Amygdala (tissue), 56 donors: ENCODE measurements at places on chromosomes 2 and 18.

DNA sequence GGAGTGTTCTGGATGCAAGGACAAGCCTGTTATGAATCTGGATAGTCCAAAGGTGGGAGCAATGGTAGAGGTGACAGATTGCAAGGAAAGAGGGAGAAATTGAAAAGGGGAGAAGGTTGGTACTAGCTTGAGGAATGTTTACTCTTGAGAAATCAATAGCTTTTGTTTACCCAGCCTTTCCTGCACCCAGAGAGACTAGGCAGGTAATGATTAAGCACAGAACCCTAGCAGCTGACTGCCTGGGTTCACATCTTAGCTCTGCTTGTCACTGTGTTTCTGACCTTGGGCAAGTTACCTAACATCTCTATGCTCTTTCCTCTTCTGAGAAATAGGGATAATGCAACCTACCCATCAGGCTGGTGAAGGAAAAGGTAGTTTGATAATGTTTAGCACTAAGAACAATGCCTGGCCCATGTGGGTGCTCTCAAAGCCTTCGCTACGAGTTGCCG is 178.6 kb downstream of the MGAT5 start:
- no peak for DNase-seq

GRCh38 chr2:168158586-168158985 is 88.8 kb downstream of the STK39 start:
- no peak for DNase-seq

GRCh38 chr2:160630801-160631590 is 137.4 kb upstream of the RBMS1 start:
- no peak for DNase-seq

- no peak for DNase-seq
Observed at GRCh38 chr2:165248238-165248637, 9.0 kb downstream of the SCN2A start.

DNA sequence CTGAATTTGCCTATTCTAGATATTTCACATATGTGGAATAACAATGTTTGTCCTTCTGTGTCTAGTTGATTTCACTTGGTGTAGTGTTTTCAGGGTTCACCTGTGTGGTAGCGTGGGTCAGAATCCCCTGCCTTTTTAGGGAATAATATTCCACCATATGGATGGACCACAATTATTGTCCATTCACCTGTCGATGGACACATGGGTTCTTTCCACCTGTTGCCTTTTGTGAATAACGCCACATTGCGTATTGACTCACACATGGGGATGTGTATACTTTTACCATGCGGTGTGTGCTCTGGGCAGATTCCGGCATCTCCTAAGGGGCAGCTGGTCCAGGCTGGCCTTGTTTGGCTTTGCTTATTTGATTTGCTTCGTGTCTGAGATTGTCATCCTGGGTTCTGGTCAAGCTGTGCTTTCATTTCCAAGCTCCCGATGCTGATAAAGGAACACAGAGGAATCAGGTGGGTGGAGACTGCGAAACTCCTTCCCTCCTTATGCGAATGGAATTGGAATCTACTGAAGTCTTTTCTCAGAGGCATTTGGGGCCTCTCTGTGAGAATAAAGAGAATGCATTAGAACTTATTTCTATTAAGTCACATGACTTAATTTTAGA is 18.9 kb upstream of the ALLC start:
- DNase-seq = no peak

DNA sequence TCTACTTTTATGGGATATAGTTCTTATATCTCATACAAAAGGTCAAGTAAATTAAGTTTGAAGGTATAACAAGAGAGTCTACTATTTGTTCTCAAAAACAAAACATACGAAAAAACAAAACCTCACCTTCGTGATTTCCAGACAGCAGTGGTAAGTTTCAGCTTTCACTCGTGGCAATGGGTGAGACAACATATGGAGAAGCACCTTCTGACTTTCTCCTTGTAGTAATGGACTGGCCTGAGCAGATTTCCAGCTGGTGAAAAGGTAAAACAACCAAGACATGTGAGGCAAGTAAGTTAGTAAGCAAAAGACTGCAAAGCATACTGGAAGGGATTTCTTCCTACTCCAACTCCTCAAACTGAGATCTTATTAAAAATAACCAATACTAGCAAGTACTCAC is 39.6 kb downstream of the RTTN start:
- no peak for DNase-seq

DNA sequence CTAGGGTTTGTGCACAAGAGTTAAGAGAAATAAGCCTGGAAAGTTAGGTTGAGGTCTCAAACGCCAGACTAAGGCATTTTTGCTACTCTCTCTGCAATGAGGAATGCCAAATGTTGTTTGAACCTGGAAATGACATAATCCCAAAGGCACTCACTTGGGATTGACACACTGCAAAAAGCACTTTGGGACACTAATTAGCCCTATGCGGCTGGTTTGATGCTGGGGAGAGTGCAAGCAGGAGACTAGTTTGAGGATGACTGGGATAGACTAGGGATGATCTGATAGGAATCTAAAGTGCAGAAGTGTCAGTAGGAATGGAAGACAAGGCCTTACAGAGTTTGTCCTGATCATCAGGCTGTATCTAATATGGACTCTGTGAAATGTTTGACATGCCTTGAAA is 469.0 kb downstream of the SLC4A3 start:
- DNase-seq = no peak

GRCh38 chr2:69768789-69769188 is 26.9 kb downstream of the ANXA4 start:
- no peak for DNase-seq

DNA sequence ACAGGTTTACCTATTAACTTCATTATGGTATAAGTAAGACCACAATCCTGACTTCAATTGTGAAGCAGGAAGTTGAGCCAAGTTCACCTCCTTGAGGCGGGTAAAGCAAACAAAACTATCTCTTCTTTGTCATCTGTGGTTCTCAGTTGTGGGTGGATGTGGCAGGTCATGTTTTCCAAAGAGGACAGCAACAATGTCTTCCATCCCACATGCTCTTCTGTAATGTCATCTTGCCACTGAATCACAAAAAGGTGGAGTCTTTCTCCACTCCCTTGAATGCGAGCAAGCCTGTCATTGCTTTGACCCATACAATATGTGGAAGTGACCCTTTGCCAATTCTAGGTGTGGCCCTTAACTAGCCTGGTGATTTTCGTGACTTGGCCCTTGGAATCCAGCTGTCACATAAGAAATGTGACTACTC is 98.7 kb downstream of the GRB14 start:
- DNase-seq = no peak

DNA sequence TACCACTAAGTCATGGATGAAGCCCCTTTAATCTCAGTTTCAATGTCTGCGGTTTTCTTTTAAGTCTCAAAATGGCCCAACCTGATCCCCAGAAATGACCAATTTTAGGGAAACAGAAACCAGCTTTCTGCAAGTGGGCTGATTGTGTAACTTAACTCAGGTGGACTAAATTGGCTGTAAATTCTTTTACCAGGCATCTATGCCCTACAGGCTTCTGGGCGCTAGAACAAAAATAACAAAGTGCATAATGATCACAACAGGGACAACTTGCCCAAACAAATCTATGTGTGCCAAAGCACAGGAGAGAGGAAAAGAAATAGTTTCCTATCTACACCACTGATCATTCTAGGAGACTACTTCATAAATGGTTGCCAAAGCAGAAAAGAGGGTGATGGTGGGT is 112.3 kb upstream of the SETBP1 start:
- DNase-seq = no peak

DNA sequence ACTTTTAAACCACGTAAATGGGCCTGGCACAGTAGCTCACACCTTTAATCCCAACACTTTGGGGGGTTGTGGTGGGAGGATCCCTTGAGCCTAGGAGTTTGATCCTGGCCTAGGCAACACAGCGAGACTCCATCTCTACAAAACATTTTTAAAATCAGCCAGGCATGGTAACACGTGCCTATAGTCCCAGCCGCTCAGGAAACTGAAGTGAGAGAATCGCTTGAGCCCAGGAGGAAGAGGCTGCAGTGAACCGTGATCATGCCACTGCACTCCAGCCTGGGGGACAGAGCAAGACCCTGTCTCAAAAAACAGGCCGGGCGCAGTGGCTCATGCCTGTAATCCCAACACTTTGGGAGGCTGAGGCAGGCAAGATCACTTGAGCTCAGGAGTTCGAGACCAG is 12.2 kb downstream of the ROCK1 start:
- DNase-seq = no peak

DNA sequence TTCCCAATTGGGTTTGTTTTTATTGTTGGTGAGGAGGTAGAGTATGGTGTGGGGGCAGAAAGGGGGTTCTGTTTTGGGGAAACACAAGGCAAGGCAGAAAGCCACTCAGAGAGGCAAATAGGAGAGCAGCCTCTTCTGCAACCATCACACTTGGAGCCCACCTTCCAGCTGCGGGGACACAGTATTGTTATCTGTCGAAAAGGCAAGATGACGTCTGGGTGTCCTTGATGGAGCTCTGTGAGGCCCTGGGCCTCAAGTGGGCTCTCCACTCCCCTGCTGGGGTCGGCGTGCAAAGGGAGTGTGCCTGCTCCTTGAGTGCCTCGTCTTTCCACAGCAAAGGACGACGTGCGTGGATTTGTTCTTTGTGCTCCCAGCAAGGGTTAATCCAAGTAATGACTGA is 227.6 kb downstream of the ANAPC1 start:
- DNase-seq = no peak

DNA sequence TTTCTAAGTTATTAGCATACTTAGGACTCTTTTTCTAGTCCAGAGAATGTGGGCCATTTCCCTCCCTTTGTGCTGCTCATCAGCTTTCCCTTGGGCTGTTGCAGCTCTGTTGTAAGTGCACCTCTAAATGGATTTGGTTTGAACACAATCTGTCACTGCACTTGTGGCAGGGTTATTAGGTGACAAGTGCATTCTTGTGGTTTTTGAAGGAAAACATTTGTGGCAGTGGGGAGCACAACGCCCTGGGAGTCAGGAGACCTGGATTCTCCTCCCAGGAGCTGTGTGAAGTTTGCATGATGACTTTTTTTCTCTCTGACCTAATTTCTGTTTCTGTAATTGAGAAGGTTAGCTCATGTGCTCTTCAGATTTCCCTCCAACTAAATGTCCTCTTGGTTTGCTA is 630.9 kb upstream of the FAM98A start:
- no peak for DNase-seq

- DNase-seq = no peak
Observed at GRCh38 chr2:211114826-211115455, 558.5 kb downstream of the CPS1 start.

DNA sequence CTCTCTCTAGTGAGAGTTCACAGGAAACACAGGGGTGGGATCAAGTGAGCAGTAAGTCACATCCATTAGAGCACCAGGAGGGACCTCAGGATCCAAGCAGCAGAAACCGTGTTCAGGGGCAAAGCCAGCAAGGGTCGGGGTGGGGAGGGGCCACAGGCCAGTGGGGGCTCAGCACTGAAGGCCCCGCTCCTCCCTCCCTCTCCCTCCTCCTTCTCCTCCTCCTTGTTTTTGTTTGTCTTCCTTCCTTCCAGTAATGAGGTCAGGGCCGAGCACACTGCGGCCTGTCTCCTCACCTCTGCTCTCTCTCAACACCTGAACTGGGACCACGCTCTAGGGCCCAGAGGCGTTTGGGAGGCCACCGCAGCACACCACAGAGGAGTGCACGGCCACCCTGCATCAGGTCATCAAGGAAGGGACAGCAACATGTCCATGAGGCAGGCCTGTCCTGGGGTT is 20.9 kb downstream of the MTERF4 start:
- DNase-seq = no peak

DNA sequence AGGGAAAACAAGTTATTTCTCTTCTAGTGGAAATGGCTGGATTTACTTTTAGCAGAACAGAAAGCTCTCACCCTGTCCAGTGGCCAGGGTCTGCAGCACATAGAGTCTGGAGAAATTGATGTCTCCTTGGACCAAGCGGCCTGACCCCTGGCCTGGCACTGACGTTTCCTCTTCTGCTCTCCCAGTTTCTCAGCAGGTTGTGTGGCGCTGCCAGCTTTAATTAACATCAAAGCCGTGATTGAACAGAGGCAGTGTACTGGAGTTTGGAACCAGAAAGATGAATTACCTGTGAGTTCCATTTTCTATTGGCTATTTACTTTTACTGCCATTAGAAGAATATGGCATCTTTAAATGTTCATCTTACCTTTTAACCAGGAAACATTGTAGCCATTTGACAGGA is 20.9 kb downstream of the CD8A start:
- no peak for DNase-seq

- no peak for DNase-seq
Observed at GRCh38 chr2:8627019-8627691, 54.7 kb upstream of the ID2 start.

DNA sequence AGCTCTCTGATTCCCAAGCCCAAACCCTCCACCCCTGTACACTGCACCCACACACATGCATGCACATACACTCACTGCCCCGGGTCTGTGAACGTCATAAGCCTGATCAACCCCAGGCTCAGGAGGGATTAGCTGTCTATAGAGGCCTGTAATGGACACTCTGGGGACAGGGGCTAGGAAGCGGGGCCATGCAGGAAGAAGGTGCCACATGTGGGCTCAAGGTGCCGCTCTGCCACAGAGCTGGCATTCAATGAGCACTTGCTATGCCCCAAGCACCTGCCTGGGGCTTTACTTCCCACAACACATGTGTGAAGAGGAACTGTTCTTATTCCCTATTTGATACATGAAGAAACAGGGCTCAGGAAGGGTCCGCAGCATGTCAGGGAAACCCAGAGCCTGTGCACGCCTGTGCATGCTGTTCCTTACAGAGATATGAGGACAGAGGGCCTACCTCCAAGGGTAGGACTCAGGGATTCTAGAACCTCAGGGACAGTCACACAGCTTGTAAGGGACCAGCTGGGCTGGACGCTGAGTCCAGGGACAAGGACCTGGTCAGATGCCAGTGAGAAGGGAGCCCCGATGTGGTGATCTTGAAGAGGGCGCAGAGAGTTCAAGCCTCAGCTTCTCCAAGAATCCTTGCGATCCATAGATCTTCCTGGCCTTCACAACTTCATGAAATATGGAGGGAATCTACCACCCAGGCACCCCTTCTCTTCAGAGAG is 5.0 kb downstream of the BIN1 start:
- DNase-seq = no peak
